Right cardiac atrium (tissue), 5 donors: ENCODE measurements at places on chromosomes 3 and 15.

DNA sequence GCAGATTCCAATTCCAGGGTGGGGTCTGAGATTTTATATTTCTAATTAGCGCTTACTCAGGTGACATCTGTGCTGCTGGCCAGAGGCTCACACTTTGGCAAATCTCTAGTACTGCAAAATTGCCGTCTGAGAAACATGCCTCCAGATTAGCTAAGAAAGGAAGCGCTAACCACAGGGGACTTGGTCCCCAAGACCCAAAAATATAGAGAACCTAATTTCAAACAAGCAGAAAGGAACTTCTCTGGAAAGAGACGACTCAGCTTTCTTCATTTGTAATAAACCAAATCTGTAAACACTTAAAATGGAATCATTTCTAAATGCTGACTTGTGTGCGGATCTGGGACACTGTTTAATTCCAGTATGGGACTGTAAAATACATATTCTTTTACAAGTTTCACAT lies 55.7 kb downstream of the B3GNT5 start:
- DNase-seq = no peak

- no peak for DNase-seq
Measured at GRCh38 chr3:70568626-70569025, 256.2 kb upstream of the MDFIC2 start.

DNA sequence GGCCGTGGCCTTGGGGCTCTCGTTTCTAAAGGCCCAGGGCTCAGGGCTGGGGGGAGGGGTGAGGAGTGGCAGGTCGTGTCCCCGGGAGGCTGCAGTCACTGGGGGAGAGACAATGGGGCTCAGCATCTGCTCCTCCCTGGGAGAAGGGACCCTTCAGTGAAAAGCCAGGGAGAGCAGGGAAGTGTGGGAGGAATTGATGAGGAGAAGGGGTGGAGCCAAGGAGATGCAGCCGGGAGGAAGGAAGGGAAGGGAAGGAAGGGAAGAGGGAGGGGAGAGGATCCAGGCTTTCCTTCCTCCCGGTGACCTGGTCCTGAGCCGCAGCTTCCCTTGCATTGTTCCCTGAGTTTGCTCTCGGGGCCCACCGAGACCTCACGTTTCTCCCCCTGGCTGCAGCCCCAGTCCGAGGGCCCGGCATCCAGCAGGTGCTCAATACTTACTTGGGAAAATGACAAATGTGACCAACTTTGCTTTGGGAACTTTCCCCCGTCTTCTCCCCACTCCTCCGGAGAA lies 1.4 kb upstream of the ZNF710 start:
- no peak for DNase-seq

DNA sequence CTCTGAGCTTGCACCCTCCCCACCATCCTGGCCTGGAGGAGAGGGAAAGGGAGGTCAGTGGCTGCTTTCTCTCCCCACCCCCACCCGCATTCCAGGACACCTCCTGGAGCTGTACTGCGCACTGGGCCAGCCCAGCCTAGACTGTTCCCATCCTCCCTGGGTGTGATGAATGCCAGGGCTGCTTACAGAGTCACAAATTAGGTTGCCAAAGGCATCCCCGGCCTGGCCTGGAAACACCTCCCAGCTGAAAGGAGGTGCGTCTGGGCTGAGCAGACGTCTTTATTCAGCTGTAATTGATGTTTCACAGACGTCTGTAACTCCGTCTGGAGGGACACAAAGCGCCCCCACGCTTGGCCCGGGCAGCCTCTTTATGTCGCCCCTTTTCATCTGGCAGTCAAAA lies 47.6 kb downstream of the RHCG start:
- no peak for DNase-seq

GRCh38 chr15:76582550-76582949 lies 246.0 kb downstream of the ISL2 start:
- no peak for DNase-seq

- no peak for DNase-seq
Measured at GRCh38 chr15:45448066-45448915, 69.9 kb upstream of the GATM start.

GRCh38 chr15:72382146-72382545 lies 6.3 kb upstream of the HEXA start:
- DNase-seq = no peak

GRCh38 chr15:66196602-66197001 lies 56.9 kb downstream of the MEGF11 start:
- no peak for DNase-seq

GRCh38 chr3:134918441-134918840 lies 123.4 kb downstream of the EPHB1 start:
- no peak for DNase-seq

DNA sequence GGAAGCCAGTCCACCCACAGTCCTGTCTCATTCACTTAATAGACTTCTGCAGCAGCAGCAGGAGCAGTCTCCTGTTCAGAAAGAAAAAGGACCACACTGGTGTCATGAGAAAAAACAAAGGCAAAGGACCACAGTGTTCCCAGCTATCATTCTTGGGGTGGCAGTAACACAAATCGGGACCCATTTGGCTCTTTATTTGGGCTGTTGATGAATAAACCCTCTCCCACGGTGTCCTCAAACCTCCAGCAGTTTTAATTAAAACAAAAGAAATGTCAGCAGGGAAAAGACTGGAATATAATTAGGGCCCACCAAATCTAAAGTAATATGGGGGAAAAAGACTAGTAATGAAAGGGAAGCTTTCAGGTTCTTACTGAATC lies 210.5 kb upstream of the SLC2A2 start:
- no peak for DNase-seq

DNA sequence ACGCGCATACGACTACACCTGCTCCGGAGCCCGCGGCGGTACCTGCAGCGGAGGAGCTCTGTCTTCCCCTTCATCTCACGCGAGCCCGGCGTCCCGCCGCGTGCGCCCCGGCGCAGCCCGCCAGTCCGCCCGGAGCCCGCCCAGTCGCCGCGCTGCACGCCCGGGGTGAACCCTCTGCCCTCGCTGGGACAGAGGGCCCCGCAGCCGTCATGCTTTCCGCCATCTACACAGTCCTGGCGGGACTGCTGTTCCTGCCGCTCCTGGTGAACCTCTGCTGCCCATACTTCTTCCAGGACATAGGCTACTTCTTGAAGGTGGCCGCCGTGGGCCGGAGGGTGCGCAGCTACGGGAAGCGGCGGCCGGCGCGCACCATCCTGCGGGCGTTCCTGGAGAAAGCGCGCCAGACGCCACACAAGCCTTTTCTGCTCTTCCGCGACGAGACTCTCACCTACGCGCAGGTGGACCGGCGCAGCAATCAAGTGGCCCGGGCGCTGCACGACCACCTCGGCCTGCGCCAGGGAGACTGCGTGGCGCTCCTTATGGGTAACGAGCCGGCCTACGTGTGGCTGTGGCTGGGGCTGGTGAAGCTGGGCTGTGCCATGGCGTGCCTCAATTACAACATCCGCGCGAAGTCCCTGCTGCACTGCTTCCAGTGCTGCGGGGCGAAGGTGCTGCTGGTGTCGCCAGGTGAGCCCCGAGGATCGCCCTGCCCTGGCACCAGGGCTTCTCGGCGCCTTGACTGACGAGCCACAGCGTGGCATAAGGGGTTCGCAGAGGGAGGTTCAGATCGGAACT lies 420 bp downstream of the SLC27A2 start:
- DNase-seq = no peak

DNA sequence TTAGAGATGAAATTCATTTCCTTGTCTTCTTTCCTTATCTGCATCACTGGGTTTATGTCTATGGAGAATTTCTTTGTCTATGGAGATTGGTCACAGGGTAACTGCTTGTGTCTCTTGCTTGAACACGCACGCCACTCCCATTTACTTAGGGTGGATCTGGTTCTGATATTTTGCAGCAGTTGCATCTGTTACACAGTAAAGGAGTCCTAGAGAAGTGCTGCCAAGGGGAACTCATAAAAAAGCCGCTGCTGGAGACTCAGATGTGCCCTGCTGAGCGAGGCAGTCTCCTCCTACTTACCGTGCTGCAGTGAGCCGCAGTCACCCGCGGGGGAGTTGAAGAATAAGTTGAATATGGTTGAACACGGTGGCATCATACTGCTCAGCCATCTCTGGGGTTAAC lies 105.2 kb upstream of the KLHL25 start:
- no peak for DNase-seq

DNA sequence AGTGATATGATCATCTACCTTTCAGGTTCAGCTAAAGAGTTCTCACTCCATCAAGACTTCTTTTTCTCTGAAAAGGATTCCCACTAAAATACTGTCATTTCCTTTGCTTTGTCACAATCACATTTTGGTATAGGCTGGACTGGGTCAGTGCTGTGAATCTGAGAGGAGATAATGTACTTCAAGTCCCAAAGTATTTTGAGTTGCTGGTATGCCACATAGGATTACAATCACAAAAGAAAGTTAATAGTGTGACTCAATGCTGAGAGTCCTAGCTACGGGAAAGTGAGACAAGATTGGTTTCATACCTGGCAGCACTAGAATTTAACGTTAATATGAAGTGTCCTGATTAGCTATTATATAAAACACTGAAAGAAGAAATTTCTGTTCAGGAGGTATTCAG lies 1073.5 kb downstream of the FHIT start:
- DNase-seq = no peak

DNA sequence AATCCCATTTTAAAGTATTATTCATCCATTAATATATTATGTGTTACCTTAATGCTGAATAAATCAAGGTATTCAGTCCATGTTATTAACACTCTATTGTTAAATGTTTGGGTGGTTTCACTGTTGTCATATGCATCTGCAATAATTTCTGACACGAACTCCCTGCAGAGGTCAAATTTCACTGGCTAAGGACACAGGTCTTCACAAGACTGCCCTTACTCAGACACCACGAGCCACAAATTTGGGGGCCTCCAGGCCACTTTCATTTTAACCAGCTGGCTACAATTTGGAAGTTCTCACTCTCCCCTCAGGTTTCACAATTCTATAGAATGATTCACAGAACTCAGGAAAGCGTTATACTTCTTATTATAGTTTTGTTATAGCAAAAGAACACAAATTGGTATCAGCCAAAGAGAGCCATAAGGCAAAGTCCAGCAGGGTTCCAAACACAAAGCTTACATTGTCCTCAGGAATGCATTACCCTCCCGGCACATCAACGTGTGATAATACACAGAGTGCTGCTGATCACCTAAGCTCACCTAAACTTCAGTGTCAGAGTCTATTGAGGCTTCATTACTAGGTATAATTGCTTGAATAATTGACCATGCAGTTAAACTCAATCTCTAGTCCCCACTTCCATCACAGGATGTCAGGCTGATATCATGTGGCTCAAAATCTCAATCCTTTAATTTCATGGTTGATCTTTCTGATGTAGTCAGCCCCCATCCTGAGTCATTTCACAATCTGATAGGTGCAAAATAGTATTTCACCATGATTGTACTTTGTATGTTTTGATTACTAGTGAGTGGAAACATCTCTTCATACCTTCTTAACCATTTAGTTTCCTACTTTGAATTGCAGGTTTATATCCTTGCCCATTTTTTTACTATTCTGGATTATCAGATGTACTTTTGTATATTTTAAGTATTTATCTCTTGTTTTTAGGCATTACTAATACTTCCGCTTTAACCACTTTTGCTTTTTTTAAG lies 441.4 kb upstream of the AGTR1 start:
- DNase-seq = no peak

- no peak for DNase-seq
Measured at GRCh38 chr3:189308608-189309007, 136.8 kb downstream of the TPRG1 start.

DNA sequence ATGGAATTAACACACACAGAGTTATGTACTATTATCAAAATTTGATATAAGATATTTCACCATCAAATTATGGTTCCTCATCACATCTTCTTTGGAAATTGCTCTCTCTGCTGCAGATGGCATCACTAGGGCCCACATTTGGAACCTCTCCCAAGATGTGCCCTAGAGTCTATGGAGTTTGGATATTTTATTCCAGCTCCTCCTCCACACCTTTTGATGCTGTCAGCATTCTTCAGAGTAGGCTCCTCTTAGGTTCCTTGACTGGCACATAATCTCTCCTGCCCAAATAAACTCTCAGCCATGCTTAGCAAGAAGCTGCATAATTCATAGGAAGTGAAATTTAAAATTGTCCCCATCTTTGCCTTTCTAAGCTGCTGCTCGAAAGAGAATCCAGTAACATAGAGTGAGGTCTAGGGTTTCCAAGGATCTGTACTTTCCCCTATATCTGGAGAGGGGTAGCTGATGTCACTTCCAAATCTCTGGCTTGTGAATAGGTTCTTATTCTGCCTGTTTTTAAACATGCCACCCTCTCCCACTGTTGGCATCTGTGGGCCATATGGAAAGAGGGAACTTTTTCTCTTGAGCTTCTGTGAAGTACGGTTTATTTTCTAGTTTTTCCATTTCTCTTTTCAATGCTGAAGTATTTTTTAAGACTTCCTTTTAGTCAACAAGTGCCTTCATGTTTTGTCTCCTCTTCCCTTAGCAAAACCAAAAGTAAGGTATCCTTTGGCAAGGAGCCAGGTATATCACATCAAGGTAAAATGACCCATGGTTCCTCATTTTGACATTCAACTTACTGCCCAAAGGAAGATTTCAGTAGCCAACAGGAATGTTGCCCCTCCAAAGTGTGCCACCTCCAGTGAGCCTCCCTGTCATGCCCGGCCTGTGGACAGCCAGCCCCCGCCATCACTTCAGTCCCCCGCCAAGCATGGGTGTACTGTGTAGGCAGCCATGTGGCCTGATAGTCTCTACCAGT lies 75.3 kb upstream of the C2CD4B start:
- no peak for DNase-seq

GRCh38 chr3:59608356-59608755 lies 558.5 kb upstream of the CFAP20DC start:
- no peak for DNase-seq

DNA sequence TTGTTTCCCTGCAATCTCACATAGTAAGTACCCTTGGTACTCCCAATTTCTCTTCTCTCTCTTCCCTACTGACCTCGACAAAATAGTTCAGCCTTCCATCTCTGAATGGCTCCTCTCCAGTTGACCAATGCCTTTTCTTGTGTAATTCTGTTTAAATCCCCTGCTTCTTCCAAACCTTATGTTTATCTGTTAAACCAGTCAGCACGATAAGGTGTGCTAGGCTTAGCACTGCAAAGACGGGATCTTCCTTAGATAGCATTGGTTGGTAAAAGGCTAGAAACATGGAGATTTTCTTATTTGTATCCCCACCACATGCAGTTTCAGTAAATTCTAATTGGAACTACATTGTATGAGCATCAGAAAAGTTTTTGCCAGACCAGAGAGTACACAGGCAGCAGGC lies 25.8 kb upstream of the KCNMB3 start:
- no peak for DNase-seq

- DNase-seq = no peak
Measured at GRCh38 chr3:182041668-182042291, 330.1 kb downstream of the SOX2 start.
